ENCODE measurements at places on chromosomes 16 and 17.

GRCh38 chr17:40750391-40750790 is 4.7 kb downstream of the KRT25 start:
- DNase-seq = no peak

GRCh38 chr16:50251375-50252081 is 14.8 kb upstream of the ADCY7 start:
- DNase-seq = no peak

GRCh38 chr16:2252806-2253148 is 1.4 kb upstream of the ECI1 start:
- DNase-seq = no peak

- DNase-seq = no peak
Measured at GRCh38 chr17:16936536-16937310, 35.2 kb downstream of the TNFRSF13B start.

DNA sequence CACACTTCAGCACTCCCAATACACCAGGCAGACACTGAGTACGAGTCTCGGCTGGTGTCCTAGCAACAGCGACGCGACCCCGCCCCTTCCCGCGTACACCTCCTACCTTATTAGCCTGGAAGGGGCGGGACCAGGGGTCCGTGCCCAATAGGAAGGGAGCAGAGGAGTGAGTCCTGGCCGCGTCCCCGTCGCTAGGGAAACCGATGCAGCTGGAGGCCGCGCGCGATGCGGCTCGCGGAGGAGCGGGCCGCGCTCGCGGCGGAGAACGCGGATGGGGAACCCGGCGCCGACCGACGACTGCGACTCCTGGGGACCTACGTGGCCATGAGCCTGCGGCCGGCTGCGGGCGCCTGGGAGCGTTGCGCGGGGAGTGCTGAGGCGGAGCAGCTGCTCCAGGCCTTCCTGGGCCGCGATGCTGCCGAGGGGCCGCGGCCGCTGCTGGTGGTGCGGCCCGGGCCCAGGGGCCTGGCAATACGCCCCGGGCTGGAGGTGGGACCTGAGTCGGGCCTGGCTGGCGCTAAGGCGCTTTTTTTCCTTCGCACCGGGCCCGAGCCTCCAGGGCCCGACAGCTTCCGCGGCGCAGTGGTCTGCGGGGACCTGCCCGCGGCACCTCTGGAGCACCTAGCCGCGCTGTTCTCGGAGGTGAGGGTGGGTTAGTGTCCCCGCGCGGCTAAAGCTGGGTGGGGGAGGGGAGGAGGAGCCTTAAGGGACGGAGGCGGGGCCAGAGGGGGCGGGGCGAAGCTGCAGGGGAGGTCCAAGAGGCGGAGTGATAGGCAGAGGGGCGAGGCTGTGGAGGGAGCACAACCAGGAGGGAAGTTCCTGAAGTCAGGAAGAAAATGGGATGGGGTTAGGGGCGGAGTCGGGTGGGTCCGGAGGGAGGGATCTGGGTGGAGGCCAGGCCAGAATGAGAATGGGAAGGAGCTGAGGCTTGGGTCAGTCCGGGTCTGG is at the start of gene DNAH9:
Gene DNAH9 (plus strand): TSS at position 197 of the 948 bp plus-strand sequence. CDS start 29 bp downstream, at position 226.
- no peak for DNase-seq

- DNase-seq = no peak
Measured at GRCh38 chr16:17083628-17084027, 387.1 kb downstream of the XYLT1 start.

DNA sequence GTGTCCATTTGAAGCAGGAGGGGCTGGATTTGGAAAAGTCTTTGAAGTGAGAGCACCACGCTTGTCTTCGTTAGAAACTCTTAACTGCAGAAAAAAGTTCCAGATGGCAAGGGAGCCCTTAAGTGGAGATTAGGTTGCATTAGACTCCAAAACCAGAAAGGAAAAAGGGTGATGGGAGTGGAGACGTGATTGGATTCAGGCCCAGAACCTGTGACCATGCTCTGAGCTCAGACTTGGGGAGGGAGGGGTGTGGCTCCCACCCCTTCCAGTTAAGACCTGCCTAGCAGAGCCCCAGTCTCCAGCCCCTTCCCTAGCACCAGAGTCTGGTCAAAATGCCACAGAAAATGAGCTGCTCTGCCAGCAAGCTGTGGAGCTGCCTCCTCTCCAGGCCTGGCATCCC is 6.4 kb upstream of the LGALS9 start:
- DNase-seq = no peak

DNA sequence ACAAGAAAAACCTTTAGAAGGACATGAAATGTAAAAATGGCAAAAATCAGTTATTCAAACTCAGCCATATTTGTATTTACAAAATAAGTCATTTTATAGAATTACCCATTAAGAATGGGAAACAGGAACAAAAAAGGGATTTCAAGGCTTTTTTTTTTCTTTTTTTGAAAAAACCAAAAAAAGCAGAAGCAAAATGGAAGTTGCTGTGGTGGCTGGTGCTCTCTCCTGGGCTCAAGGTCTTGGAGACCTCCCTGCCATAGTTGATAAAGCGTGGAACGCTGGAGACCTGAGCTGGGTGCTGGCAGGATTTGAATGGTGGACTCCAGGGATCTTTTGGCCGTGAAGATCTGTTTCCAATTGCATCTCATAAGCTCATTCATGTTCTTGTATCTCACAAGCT is 3.1 kb downstream of the PLCG2 start:
- no peak for DNase-seq

GRCh38 chr16:89080196-89080853 is 13.3 kb upstream of the ACSF3 start:
- no peak for DNase-seq

- DNase-seq = no peak
Measured at GRCh38 chr16:11685844-11686618, 17.8 kb downstream of the SNN start.

All from NCI-H2081 treated with DMSO at 0.1 percent for 48 hours (cell line).